NCI-H187 (cell line): ENCODE measurements at places on chromosomes 2 and 18.

DNA sequence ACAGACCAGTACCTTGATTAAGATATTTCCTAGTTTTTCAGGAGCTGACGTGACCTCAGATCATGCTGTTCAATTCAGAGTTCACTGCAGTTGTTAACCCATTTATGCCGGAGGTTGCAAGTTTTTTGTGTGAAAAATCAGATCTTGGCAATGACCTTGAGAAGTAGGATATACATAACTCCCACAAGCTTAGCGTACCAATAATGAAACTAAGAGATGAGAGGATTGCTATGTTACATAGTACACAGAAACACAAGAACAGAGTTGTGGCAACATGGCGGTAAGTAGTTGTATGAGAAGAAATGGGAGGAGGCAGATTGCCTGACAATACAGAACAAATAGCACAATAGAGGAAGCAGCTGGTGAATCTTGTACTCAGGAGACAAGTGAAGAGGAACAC, 39.1 kb downstream of the PPIG start:
- DNase-seq = no peak

- DNase-seq = no peak
These were observed 10.4 kb downstream of the PAIP2B start for GRCh38 chr2:71216501-71216900.

- DNase-seq = no peak
These were observed 47.0 kb downstream of the UBE2F start for GRCh38 chr2:238013806-238014205.

- no peak for DNase-seq
These were observed 644.5 kb upstream of the VRK2 start for GRCh38 chr2:57402096-57402495.

DNA sequence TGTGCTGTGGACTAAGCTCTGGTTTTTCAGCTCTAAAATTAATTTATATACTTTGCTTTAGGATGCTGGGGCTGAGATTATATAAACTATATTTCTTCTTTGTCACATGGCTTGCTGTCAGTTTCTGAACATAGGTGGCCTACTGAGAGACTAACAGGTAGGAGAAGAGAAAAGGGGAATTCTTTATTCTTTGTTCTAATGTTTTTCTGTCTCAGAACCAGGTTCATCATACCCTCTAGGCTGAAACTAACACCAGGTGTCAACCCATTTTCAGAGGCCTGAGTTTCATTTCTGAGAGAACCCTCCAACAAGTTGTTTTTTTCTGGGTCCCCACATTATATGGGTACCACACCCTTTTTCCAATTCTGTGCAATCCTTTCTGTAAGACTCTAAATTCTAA, 843.6 kb downstream of the TRIB2 start:
- DNase-seq = no peak

- no peak for DNase-seq
These were observed 54.8 kb upstream of the KLHL29 start for GRCh38 chr2:23330214-23330613.

DNA sequence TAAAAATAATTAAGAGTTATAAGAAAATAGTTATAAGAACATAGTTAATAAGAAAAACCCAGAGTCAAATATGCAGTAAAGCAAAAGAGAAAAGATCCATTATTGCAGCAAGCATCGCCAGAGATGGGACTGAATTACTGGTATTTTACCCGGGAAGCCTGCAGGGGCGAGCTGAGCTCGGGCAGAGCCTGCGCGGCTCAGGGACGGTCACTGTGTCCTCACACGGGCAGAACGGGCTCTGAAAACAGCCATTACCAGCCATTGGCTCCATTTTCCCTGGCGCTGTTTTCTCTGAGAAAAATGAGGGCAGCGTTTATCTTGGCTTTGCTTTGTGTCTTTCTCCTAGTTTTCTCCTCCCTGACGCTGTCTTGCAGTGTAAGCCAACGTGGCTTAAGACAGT, 95.3 kb upstream of the ALKAL2 start:
- DNase-seq = no peak

DNA sequence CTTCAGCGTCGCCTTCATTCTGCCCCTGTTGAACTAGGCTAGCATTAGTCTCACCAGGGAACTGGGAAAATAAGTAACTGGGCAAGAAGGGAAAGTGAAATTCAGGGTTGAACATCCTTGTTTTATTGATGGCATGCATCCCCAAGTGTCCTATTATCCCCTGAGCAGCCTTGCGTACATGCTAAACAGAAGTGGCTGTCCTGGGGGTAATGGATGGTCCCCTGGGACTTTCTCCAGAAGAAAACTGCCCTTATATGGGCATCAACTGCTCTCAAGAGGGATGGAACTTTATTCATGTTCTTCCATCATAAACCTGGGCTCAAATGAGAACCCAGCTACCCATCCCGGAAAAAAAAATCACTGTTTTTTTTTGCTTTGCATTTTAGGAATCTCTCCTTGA, 11.8 kb upstream of the SMIM21 start:
- peak; percentile 5 for DNase-seq

- no peak for DNase-seq
These were observed 3.5 kb upstream of the NMUR1 start for GRCh38 chr2:231533777-231534125.

GRCh38 chr18:41517142-41517541, 437.9 kb upstream of the PIK3C3 start:
- DNase-seq = no peak
